Amniotic epithelial cell (primary cell): ENCODE measurements at places on chromosomes 5 and 9.
A peak's percentile ranks its signal among the peaks of the same experiment; 100 is the strongest.

- DNase-seq: no peak
Observed at GRCh38 chr5:37197340-37198050, 51.7 kb downstream of the CPLANE1 start.

DNA sequence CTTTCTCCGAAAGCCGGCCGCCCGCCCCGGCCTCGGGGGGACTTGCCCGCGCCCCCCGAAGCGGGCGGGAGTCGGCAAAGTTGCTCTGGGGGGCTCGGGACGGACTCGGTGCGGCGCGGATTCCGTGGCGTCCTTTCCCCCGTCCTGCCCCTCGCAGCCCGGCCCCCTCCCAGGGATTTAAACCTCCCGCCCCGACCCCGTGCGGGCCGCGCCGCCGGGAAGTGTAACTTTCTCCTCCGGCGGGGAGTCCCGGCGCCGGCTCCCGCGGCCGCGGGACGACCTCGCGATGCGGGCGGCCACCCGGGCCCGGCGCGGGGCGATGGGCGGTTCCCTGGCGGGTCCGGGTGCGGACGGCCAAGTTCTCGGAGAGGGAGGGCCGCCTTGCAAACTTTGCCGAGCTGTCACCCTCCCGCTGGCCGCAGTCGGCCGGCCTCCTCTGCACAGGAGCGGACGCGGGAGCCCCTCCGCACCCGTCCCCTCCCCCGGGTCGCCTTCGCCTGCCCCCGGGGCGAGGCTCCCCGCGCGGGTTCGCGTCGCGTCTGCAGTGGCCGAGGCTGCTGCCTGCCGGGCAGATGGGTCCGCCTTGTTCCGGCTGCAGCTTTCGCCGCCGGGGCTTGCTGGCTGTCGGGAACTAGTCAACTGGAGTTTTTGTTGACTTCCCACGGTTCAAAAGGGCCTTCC lies 732 bp downstream of the PBX3 start:
- no peak for DNase-seq

- no peak for DNase-seq
Observed at GRCh38 chr9:7300484-7300883, 499.1 kb downstream of the DMAC1 start.

DNA sequence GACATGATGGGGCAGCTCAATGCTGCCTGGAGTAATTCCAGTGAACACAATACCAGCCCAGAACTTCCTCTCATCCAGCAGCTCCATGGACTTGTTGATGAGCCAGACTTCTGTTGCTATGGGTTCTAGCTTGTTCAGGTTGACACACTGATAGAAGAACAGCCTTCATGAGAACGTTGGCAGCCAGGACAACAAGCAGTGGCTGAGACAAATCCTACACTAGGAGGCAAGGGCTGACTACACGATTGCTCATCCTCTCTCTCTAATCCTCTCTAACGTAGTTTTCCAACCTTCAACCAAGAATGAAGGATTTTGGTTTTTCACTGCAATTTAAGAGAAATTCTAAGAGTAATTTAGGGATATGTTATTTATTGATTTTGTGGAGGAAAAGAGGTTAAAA lies 67.8 kb downstream of the NIPSNAP3B start:
- peak; percentile 87 for DNase-seq

- DNase-seq: no peak
Observed at GRCh38 chr9:76020652-76021051, 130.2 kb downstream of the PCSK5 start.

GRCh38 chr9:89010056-89010455 lies 18.8 kb downstream of the S1PR3 start:
- DNase-seq: peak; percentile 81

- DNase-seq: no peak
Observed at GRCh38 chr9:136057236-136058081, 37.6 kb downstream of the NACC2 start.

GRCh38 chr9:20552874-20553557 lies 69.3 kb downstream of the MLLT3 start:
- peak; percentile 36 for DNase-seq

GRCh38 chr9:95807326-95807947 lies 68.1 kb upstream of the ERCC6L2 start:
- peak; percentile 43 for DNase-seq

GRCh38 chr9:104280711-104281110 lies 186.6 kb downstream of the SMC2 start:
- no peak for DNase-seq

DNA sequence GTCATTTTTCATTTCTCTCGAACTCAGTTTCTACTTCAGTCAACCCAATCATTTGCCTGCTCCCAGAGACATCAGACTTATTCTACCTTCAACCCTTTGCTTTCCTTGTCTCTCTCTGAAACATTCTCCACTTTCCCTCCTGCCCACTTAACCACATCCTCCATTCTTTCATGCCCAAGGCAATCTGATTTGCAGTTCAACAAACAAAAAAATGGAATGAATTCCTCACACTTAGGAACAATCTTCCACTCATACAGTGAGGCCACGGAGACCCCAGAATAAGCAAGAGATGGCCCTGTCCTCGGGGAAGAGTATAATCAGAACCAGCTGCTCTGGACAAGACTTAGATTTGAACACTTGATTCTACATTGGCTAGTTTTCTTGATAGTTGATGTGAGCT lies 180.5 kb downstream of the RFK start:
- no peak for DNase-seq

- DNase-seq: peak; percentile 56
Observed at GRCh38 chr5:150017226-150018005, 16.9 kb downstream of the HMGXB3 start.

GRCh38 chr5:76954383-76954763 lies 1.5 kb downstream of the CRHBP start:
- no peak for DNase-seq

DNA sequence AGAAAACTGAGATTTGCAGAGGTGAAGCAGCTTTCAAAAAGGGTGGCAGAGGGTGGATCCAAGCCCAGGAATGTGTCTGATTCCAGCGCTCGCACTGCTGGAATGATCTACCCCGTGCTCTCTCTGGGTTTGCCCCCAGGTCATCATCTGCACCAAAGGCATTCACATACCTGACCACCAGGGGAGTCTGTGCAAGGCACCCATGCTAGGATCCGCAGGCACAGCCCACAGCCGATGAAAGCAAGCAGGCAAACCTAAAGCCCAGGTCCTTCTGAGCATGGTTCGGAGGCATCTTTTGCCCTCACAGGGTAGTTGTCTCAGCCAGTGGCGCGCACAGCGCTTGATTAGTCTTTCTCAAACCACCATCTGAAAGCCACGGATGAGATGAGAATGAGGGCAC lies 56.6 kb downstream of the TEK start:
- DNase-seq: no peak

- no peak for DNase-seq
Observed at GRCh38 chr9:126609191-126609590, 4.5 kb upstream of the LMX1B start.

DNA sequence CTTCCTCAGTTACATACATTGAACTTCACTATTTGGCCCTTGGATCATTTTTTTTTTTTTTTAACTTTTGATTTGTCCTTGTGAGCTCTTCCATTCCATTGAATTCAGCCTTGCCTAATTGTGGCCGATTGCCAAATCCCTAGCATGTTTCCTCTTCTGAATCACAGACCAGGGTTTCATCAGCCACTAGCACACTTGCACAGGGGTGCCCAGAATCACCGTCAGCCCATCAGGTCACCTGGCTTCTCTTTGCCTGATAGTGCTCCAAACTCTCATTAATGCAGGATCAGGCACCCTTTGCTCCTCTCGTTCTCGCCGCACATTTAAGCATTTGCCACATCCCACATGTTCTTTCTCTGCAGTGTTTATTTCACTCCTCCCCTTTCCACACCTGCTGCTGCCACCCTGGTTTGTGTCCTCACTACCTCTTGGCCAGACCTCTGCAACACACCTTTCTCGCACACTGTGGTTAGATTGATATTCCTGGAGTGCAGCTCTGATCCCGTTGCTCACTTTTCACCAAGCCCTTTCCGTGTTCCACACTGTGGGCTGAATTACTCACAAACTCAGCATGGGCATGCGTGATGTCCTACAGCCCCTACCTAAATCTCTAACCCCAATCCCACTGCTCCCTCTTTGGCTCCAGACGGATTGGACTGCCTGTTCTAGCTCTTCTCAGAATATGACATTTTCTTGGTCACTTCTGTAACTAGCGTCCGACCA lies 9.8 kb downstream of the PIK3R1 start:
- peak; percentile 86 for DNase-seq

- peak; percentile 88 for DNase-seq
Observed at GRCh38 chr5:128276537-128277216, 193.1 kb downstream of the SLC12A2 start.

DNA sequence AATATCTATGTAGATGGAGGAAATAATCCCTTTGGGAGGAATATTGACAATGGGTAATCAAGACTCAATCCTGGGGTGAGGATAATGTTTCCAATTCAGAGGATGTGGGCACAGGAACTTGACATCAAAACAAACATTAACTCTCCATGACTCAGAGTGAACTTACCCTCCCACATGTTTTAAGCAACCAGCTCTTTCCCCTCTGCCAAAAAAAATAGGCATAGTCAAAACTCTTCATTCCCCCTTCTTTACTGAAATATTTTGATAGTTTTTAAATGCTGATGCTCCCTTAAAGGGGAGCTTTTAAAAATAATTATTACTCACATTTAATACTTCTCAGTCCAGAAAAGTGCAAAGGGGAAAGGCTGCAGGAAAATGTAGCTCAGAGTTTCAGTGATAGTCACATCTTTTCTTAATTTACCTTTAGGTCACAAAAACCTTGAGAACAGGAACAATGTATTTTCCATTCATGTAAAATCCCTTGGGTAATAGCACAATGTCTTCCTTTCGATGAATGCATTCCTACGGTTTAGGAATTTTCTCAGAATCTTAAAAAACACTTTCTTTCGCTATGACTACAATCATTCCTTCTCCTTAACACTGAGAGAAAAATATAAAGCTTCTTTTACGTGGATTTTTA lies 298.4 kb upstream of the GRAMD2B start:
- peak; percentile 38 for DNase-seq

GRCh38 chr5:65919773-65920172 lies 6.6 kb upstream of the ERBIN start:
- no peak for DNase-seq

DNA sequence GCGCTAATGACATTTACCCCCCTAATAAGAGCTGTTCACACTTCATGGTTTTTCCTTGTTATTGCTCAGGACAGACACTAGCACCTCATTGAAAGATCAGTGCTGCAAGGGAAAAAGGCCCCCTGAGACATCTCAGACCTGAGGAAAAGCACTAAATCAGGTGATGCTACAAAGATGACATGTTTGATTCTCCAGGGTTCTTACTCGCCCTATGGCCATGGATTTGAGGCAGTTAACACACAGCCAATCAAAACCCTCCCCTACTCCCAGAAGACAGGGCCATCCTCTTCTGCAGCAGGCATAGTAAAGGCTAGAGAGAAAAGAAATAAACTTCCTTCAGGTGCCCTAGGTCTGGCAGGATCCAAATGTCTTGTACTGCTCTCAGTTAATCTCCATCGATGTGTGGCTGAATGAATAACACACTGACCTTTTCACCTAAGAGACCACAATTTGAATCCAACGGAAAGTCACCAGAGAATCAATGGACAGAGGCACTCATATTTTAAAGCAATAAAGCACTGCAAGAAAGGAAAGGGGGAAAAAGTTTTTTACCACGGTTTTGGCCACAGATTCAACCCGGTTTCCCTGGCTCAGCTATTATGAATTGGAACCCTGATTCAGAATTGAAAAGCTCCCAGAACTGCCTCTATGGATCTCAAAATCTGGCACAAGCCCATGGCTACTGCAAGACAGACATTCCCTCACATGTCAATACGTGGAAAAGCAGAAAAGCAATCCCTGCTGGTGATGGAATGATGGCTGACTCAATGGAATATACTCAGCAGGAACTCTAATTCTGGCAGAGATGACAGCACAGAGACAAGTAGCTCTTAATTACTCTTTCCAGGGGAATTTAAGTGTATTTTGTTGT lies 329.5 kb downstream of the BNC2 start:
- DNase-seq: no peak

GRCh38 chr9:134561427-134562145 lies 80.0 kb upstream of the COL5A1 start:
- no peak for DNase-seq

DNA sequence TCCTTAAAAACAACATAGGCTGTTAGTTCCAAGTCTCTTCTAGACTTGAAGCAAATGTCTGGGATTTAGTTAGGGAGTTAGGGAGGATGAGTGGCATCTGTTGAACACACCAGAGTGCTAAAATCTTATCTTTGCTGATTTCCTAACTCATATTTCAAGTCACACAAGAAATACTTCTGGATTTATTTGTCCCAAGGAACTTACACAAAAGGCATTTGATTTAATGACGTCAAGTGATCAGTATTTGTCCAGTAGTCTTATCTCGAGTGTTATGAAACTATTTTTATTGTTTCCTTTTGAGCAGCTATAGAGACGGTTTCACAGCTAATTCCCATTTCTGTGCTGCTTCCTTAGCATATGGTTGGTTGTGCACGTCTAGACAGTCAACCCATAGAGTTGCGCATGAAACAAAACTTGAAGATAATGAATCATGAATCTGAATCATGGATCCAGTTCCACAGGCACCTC lies 140.5 kb upstream of the TUT7 start:
- DNase-seq: peak; percentile 98

DNA sequence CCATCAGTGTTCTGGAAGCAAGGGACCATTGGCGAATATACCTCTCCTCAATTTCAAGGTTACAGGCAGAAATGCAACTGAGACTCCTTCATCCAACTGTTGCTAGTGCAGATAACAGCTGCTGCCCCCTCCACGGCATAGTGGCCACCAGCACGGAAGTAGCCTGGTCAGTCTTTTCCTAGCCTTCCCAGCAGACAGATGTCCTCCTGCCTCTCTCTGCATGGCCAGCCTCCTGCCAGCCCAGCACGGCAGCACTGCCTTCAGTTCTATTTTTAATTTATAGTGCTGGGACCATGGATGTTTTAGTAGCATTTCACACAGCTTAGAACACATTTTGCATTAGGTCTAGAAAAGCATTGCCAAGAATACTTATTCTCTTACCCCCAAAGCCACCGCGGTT lies 188.6 kb downstream of the CFAP90 start:
- no peak for DNase-seq

- no peak for DNase-seq
Observed at GRCh38 chr9:121322737-121323448, 47.2 kb downstream of the STOM start.

DNA sequence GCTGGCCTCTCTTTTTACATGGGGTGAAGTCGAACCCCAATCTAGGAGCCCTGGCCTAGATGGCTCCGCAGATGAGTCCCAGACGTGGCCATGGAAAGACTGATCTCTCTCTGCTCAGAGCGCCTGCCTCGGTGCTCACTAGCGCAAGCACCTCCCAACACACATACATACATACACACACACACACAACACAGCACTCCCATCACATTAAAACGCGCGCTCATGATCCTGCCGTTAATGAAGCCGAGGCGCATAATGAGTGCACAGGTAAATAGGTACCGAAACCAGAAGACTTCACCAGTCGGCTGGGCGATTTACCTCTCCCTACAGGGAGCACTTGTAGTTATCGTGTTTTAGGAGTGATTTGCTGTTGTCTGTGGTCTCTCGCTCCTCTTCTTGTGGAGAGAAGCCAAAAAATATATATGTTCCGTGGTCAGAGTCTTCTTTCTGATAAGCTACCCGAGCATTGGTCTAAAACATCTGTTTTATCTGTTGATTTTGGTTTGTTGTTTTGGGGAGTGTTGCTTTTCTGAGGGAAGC lies 207.7 kb downstream of the MEF2C start:
- peak; percentile 3 for DNase-seq
